ENCODE measurements at places on chromosomes 5 and 9.

- no peak for DNase-seq
Observed at GRCh38 chr5:74450095-74450494, 190.4 kb downstream of the ENC1 start.

GRCh38 chr9:115278326-115279035 is 160.5 kb upstream of the TNC start:
- DNase-seq: no peak

GRCh38 chr5:168159425-168159824 is 132.0 kb upstream of the WWC1 start:
- DNase-seq: no peak

- DNase-seq: no peak
Observed at GRCh38 chr9:106284296-106284695, 578.7 kb upstream of the ZNF462 start.

DNA sequence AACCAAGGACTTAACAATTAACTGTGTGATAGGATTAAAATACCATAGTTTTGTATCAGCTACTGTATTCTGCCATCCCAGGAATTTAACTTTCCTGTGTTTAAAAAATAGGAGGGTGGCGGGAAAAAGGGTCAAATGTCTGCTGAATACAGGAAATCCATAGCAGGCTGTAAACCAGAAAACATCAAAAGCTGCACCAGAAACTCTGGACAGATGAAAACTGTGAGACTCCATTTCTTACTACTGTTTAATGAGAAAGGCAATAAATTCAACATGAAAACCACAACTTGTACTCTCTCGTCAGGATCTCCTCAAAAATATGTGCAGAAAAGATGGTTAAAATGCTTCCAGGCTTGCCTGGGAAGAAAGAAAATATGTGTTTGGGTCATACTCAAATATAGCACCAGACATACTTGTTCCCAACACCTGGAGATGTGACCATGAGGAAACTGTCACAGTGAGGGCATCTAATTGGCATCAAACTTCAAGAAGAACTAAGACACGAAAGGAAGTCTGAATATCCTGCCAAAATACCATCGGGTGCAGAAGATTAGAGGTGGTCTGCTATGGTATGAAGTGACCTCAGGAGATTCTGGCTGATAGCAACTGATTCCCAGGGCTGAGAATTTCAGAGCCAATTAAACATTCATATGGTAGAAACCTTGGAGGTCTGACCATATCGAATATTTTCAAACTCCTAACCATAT is 164.7 kb upstream of the TARS1 start:
- no peak for DNase-seq

- no peak for DNase-seq
Observed at GRCh38 chr5:63127054-63127453, 548.4 kb downstream of the LRRC70 start.

DNA sequence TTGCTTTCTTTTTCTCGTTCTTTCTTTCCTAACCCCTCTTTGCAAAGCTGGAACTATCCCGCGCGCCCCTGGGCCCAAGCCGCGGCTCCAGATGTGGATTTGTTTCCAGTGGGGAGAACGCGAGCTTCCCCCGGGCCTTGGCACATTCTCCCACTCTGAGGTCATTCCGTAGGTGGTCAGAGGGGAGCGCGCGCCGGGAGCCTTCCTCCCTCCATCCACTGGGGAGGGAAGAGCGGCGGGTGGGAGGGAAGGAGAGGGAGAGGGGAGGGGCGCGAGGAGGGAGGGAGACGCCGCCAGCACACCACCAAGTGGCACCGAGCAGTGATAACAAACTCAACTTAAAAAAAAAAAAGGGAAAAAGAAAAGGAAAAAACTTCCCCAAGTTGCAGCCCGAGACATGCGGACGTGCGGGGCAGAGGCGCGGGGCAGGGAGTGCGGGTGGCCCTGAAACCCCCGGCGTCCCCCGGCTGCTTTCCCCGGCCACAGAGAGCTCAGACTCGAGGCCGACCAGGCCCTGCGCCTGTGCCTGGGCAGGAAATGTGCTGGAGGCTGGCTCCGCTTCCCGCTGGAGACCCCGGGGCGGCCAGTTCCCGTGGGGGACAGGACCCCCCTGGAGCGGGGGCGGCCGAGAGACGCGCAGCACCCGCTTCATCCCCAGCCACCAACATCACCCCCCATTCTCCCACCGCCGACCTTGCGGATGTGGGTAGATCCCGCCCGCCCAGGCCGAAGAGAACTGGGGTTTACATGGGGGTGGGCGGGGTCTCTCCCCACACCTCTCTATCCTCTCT is 3.1 kb downstream of the IER5L start:
- no peak for DNase-seq

- DNase-seq: no peak
Observed at GRCh38 chr9:119343059-119343990, 25.9 kb downstream of the BRINP1 start.

DNA sequence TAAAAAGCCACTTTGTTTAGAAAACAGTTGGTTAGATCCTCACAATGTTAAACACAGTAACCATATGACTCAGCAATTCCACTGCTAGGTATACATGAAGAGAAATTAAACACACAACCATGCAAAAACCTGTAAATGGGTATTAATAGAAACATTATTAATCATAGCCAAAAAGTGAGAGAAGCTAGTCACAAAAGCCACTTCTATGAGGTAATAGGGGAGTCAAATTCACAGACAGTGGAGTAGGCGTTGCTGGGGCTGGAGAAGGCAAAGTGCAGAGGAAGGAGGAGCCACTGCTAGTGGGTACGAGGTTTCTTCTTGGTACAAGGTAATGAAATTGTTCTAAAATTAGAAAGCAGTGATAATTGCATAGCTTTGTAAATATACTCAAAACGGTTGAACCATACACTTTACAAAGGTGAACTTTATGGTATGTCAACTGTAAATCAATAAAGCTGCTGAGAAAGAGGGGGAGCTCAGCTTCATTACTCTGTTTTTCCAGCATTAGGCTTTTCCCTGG is 364.4 kb downstream of the GADD45G start:
- DNase-seq: no peak

Measured in activated CD8-positive, alpha-beta memory T cell treated with anti-CD3 and anti-CD28 coated beads for 1 hour (primary cell).